ENCODE measurements at places on chromosomes 12 and 14.

- DNase-seq, result no peak
These were observed 369.0 kb upstream of the FAR2 start for GRCh38 chr12:28780096-28780495.

DNA sequence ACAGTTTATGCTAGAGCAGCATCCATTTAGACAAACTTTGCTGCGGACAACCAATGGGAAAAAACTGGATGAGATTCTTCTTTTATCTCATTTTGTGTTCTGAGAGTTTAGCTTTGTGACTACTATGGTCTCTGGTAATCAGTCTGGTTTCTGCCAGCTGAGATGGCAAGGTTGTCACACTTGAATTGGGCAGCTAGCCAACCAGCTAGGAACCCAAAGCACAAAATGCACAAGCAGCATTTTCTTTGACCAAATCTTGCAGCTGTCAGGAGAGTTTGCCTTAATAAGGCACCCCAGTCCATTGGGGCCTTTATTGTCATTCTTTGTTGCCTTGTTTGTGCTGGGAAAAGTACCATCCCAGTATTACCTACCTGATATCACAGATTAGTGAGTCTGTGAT lies 34.0 kb upstream of the ETV6 start:
- DNase-seq, result no peak

GRCh38 chr12:56998981-56999380 lies 7.4 kb downstream of the ZBTB39 start:
- no peak for DNase-seq

DNA sequence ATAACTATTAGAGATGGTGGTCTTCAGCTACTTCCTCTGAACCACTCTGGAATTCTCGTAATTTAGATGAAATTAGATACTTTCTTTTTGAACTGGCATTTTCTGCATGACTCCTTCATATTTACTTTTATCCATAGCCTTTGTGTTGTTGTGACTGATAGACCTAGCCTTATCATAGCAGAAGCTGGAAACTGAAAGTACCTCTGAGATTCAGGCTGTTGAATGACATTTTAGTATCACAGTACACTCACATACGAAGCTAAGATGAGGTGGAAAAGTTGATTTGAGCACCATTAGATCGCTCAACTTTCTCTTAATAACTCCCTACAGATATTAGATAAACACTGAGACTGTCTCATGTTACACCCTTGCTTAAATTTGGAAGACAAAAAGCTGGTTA lies 525.1 kb upstream of the FBXO33 start:
- no peak for DNase-seq

- no peak for DNase-seq
These were observed 462.2 kb upstream of the TMPO start for GRCh38 chr12:98053202-98053601.

DNA sequence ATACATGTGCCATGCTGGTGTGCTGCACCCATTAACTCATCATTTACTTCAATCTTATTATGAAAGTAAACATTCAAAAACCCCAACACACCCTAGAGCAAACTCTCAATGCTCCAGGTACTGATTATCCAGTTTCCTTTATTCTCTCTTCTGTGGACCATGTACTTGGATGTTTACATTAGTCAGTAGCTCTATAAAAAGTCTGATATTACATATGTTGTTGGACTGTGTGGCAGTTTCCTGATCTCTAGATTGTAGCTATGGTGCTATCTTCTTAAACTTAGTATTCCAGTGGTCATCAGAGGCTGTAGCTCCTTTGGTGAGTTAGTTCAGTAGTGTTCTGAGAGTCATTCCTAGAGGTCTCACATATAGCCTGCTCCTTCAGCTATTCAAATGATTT lies 25.1 kb upstream of the ITGA5 start:
- no peak for DNase-seq

DNA sequence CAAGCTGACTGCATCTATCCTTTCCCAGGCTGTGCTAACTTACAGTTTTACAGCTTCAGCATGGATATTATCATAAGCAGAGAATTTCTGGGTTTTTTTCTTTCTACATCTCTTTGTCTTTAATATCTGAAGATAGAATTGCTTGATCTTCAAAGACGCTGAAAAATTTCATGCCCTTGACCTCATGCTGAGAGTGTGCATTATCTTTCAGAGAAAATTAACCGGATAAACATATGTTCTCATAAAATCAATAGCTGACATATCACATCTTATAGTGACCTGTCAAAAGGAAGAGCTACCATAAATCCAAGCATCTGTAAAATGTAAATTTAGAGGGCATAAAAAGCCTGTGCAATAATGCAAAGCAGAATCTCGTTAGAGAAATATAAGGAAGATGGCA lies 1704.1 kb upstream of the FLRT2 start:
- no peak for DNase-seq

GRCh38 chr14:23362200-23362599 lies 2.8 kb downstream of the EFS start:
- peak; percentile 23 for DNase-seq

DNA sequence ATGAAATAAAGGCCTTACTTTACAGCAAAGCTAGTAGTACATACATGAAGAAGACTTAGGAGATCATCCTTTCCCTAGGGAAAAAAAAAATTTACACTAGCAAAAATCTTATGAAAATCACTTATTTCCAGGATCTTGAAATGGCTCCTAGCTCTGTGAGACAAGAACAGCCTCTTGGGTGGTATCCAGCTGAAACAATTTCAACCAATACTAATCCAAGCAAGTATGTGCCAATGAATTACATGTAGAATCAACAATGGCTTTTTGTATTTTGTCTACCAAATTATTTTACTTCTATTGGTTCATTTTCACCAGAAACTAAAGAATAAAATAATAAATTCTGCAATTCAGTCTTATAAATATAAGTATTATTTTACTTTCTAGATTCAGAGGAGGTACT lies 2.7 kb upstream of the SLCO1A2 start:
- DNase-seq, result no peak
